Nucleus accumbens (tissue), 56 donors: ENCODE measurements at places on chromosomes 4 and X.

- DNase-seq, result no peak
These were observed 1937.8 kb downstream of the PCDH7 start for GRCh38 chr4:32658019-32658418.

DNA sequence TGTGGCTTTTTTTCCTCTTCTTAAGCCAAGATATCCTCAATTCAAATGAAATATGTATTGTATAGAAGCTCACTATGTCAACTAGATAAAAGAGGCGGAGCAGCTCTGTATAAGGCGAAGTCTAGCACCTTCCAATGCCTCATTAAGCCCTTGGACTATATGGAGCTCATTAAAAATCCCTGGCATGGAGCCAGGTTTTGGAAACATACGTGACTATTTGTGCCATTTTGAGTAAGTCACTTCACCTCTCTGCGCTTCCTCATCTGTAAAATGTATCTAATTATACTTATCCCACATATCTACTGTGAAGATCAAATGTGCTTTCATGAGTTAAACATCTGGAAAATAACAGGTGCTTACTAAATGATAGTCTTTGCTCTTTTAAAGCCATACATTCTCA, 57.2 kb downstream of the YIPF6 start:
- no peak for DNase-seq

GRCh38 chr4:120853161-120853935, 69.2 kb downstream of the PRDM5 start:
- no peak for DNase-seq

DNA sequence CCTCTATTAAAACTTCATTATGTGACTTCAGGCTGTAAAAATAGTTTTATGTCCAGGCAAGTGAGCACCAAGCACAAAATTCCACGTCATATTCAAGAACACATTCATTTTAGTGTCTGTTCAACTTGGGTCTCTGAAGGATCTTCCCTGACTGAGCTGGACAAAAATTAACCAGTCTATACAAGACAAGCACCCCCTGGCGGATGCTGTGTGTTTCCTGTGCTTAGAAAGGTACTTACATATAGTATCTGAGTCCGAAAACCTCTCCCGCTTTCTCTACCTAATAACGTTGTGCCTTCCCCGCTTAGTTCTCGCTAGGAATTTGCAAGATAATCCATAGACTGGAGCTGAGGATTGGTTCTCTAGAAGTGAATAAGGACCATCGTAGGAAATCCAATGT, 2214.5 kb upstream of the TENM3 start:
- DNase-seq, result no peak

DNA sequence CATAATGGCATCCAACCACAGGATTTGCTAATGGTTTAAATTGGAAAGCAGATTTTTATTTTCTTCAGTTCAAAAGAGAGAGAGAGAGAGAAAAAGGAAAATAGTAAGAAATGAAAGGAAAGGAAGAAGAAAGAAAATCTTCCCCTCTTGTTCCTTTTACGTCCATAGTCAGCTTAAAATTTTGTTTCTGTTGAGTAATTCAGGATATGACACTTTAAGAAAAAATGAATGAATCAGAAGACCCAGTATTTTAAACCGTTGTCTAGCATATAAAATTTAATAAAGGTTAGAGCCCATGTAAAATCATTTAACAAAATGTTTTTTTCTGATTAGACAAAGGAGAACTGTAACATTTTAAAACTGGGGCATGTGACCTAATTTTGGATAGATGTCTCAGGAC, 391.8 kb upstream of the EPHA5 start:
- DNase-seq, result no peak

DNA sequence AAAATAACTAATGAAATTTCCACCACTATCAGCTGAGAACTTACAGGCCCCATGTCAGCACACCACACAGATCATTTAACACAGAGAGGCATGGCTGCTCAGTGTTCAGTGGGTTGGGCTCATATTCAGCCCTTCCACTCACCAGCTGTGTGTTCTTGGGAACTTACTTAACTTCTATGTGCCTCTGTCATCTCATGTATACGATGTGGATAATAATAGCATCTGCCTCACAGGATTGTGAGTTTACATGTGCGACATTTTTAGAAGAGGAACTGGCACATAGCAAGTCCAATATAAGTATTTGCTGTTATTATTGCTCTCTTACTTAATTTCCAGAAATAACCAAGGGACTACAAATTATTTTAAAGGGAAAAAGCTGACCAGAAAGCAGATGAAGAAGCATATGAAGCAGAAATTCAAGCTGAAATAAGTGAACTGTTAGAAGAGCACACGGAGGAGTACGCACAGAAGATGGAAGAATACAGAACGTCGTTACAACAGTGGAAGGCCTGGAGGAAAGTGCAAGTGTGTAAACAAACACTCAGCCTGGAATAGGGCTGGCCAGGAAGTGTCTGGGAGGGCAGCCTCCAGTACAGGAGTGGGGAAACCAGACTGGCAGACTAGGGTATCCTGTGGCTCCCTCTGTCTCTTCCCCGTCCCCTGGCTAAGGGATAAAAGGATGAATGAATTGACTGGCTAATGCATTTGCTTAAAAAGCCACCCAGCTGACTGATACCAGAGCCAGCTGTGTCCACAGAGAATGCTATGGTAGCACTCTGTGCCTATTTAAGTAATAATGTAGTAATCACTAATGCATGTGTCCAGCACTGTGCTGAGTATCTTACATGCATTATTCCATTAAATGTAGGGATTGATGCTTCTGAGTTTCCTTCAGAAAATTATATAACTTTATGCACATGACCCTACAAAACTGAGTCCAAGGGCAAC, 67.1 kb downstream of the CC2D2A start:
- no peak for DNase-seq

DNA sequence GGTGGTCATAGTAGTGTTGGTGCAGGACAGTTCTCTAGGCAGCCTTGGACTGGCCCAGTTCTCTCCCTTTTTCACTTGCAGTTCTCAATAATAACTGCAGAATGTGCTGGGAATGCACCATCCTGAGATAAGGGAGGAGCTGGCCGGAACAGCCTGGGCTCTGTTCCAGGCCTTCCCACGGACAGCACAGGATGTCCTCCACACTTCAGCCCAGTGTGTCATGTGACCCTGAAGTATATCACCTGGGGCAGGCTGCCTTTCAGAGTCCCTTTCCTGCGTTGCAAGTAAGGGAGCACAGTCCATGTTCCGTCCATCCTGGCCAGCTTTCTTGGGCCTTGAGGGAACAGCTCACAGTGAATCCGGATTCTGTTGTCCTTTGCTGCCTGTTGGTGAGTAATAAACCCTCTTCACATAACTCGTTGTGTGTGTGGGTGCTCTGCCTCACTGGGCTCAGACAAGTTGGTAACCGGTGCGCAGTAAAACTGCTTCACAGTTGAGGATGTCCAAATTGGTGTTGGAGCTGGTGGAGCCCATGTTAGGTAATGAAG, 32.3 kb upstream of the BBS12 start:
- DNase-seq, result no peak

DNA sequence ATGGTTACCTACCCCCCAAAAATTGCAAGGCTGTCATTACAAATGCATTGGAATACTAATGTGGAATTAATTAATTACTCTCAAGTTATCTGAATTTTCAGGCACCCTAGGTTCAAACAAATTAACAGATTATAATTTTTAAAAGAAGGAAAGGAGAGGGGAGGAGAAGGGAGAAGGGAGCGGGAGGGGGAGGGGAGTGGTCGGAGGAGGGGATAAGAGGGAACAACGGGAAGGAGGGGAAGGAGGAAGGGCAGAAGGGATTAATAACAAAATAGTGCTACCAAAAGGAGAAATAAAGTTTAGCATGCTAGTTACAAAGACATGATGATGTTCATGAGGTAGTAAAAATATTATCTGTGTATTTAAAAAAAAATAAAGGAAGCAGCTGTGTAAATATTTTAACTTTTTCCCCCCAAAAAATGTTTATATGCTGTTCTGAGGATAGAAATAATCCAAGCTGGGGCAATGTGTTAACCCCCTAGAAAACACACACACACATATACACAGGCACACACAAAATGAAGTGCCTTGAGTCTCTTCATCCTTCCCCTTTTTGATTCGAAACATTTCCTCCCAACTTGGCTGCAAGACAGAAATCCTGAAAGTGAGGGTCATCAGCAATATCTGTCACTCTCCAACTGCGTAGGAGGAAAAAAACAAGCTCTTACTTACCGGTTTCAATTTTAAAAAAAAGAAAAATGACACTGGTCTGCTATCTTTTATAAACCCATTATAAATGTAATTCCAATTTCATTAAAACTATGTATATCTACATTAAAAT, 58.8 kb downstream of the PPP3CA start:
- DNase-seq, result no peak

- no peak for DNase-seq
These were observed 339.7 kb upstream of the PCDH7 start for GRCh38 chr4:30380404-30380998.

- DNase-seq, result no peak
These were observed 25.5 kb downstream of the PALLD start for GRCh38 chr4:168522356-168522755.

- no peak for DNase-seq
These were observed 419.4 kb downstream of the EPHA5 start for GRCh38 chr4:65250916-65251315.

DNA sequence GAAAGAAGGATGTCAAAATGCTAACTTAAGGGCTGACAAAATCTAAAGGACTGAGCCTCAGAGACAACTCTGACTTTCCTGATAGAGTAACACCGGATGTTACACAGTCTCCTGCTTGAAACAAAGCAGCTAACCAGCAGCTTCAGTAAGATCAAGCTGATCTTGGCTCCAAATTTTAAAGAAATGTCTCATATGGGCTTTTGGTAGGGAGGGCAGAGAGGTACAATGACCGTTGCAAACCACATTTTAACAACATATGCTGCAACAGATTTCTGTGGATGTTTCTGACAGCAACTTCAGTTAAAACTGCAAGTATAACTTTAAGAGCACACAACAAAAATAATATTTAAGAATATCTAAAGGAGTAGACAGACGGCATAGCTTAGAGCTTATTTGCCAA, 9.1 kb downstream of the RPGR start:
- no peak for DNase-seq

DNA sequence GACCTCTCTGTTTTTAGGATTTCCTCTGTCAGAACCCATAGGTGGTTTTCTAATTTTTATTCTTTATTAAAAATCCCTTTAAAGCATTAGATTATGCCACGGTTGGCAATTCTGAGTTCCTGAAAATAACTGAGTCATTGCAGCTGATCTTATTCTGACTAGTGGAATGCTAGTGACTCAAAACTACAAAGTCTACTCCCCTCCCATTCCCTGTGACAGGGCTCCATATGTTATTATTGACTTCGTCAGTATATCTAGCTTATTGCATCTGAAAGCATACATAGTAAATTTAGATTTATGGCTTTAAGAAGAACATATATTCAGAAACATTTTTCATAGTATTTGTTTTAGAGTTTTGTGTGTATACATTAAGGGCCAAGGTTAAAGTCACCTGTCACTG, 38.5 kb downstream of the HERC3 start:
- DNase-seq, result no peak

- no peak for DNase-seq
These were observed 162.5 kb upstream of the AFF2 start for GRCh38 chrX:148337873-148338272.

GRCh38 chrX:15983034-15983433, 128.4 kb upstream of the AP1S2 start:
- DNase-seq, result no peak

GRCh38 chr4:141223418-141223817, 2.7 kb downstream of the ZNF330 start:
- DNase-seq, result no peak

GRCh38 chr4:169040559-169041261, 30.7 kb upstream of the CBR4 start:
- DNase-seq, result no peak

DNA sequence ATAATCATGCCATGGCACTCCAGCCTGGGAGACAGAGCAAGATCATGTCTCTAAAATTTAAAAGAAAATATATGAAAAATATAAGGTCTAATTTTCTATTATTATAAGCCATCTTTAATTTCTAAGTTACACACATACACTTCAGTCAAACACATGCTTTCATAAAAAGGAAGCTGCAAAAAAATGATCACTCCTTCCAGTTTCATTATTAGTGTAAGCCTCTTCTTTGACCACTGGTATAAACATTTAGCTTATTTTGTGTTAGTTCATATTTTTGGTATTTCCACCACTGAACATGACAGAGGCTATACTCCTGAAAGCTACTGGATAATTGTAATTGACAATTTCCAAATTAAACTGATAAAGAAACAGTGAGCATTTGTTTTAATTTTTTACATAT, 163.3 kb upstream of the USP38 start:
- no peak for DNase-seq

DNA sequence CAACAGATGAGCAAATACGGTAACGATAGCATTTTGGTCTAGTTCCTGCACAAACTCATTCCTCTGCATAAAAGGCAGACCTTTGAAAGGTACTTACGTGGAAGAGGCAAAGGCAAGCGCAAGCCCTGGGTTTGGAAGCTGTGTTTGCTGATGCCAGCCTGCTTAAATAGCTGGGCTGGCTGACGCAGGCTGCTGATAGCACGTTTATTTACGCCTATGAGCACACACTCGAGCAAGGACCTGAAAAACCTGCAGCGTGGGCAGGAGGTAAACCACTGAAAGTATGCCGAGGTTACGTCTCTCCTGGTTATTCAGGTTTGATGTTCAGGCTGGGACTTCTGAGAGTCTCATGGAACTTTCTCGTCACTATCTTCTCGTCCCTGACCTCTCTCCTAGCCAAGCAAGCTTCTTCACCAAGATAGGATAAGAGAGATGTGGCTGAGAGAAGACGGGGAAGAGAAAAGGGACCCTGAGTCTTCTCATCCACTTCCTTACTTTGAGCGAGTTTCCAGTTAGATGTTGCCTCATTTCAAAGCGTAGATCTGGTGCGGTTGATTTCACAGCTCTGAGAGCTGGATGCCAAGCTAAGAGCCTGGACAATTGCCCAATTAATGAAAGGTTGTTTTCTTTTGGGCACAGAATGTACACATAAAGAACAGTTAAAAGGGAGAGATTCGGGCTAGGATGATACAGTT, at the start of gene HOPX:
Gene HOPX (minus strand): TSS at position 139 of the 695 bp plus-strand sequence. CDS start 23,480 bp downstream, outside the sequence.
- no peak for DNase-seq

- no peak for DNase-seq
These were observed 18.7 kb downstream of the CORIN start for GRCh38 chr4:47819178-47819577.
